Fibroblast of lung (primary cell): ENCODE measurements at places on chromosomes 5 and 9. TPM values are rescaled to one million over a fixed set of nuclear protein-coding genes. Genes with fewer than 3 reads are reported as not detected.

DNA sequence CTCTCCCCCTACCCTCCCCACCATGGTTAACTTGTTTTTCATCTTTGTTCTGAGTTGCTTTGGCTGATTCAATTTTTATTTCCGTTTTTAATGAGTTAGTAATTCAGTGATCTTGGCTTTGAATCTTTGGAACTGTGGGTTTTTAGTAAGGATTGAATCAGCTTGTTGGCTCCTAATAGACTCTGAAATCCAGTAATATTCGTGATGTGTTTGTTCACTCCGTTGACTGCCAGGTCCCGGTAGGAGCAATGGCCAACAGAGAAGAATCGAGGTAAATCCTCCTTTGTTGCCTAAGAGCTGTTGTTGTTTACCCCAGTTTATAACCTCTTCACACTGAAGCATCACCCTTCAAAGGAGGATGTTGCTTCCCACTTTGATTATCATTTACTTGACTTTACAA, 92.7 kb downstream of the PCSK1 start:
- no peak overlapping the region for H3K4me3 ChIP-seq
- no peaks in the 10 kb centered on the region for H3K36me3 ChIP-seq
- no peak overlapping the region for H3K27ac ChIP-seq
- H3K4me1 ChIP-seq, result no peaks in the 10 kb centered on the region

GRCh38 chr5:145157841-145158240, 677.3 kb downstream of the PRELID2 start:
- DNase-seq, result peak; percentile 35
- H3K27me3 ChIP-seq, result no peaks in the 10 kb centered on the region
- no peaks in the 10 kb centered on the region for H3K36me3 ChIP-seq
- no peak overlapping the region for H3K27ac ChIP-seq
- H3K4me1 ChIP-seq, result no peaks in the 10 kb centered on the region

GRCh38 chr9:37210737-37211523, 90.6 kb downstream of the ZCCHC7 start:
- no peak for DNase-seq
- H3K4me3 ChIP-seq, result no peak overlapping the region
- no peaks in the 10 kb centered on the region for H3K4me1 ChIP-seq
- H3K27ac ChIP-seq, result no peak overlapping the region

GRCh38 chr5:175021841-175022625, 297.7 kb downstream of the MSX2 start:
- H3K27me3 ChIP-seq, result no peaks in the 10 kb centered on the region
- no peak for DNase-seq
- H3K27ac ChIP-seq, result no peak overlapping the region
- no peaks in the 10 kb centered on the region for H3K36me3 ChIP-seq
- H3K4me3 ChIP-seq, result no peak overlapping the region
- H3K4me1 ChIP-seq, result no peaks in the 10 kb centered on the region

- no peak for DNase-seq
- H3K27ac ChIP-seq, result no peak overlapping the region
- no peaks in the 10 kb centered on the region for H3K4me1 ChIP-seq
- H3K36me3 ChIP-seq, result no peaks in the 10 kb centered on the region
Measured at GRCh38 chr5:60997721-60998120, 52.7 kb downstream of the NDUFAF2 start.

GRCh38 chr9:86788456-86788855, 158.8 kb downstream of the GAS1 start:
- DNase-seq, result peak; percentile 51
- no peak overlapping the region for H3K4me3 ChIP-seq
- no peaks in the 10 kb centered on the region for H3K36me3 ChIP-seq
- H3K4me1 ChIP-seq, result no peaks in the 10 kb centered on the region
- H3K27ac ChIP-seq, result no peak overlapping the region

DNA sequence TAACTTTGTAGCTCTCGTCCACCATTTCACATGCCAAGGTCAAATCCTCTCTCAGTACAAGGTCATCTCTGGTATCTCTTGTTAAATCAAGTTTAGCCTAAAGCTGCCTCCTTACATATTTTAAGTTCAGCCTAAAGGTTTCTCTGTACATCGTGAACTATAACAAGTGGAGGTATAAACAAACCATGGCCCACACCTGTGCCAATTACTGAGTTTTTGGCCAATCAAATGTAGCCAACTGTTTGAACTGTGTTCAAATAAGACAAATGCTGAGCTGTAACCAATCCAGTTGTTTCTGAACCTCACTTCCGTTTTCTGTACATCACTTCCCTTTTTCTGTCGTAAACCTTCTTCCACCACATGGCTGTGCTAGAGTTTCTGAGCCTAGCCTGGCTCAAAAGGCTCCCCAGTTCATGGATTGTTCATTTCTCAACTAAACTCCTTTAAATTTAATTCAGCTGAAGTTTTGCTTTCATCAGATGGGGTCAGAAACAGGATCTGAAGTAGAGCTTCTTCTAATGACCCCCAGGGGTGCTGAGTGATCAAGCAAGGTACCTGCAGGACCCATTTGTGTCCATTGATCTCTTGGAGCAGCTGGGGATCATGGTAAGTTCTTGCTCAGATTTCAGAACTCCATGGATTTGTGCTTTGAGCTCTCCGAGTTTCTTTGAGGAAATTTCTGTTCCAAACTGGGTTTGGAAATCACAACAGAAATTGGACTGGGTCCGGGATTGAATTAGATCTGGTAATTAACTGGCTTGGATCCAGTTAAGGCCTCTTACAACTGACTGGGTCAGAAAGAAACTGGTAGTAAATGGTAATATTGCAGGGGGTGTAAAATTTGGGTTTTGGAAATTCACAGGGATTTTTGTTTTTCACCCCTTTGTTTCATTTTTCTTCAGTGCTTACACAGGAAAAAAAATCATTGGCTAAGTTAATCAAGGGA, 11.0 kb upstream of the NANS start:
- H3K36me3 ChIP-seq, result no peaks in the 10 kb centered on the region
- no peak overlapping the region for H3K27ac ChIP-seq
- H3K4me3 ChIP-seq, result no peak overlapping the region

DNA sequence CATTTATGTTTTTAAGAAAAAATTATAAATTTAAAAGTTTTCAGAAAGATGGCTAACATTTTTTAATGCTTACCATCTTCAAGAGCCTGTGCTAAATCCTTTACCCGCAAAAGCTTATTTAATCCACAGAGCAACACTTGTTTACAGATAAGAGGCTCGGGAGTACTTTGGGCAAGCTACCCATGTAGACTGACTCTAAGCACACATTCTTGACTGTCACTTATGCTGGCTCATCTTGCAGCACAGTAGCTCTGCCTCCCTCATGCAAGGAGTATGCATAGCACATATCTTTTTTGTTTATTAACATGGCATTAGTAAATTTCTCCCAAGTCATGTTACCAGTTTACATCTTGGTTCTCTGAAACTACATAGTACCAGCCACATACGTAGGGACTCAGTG, 14.7 kb downstream of the SH3RF2 start:
- no peak overlapping the region for H3K4me3 ChIP-seq
- no peaks in the 10 kb centered on the region for H3K27me3 ChIP-seq
- H3K36me3 ChIP-seq, result no peaks in the 10 kb centered on the region
- peaks cover 5% of the 10 kb centered on the region for H3K4me1 ChIP-seq
- no peak for DNase-seq

DNA sequence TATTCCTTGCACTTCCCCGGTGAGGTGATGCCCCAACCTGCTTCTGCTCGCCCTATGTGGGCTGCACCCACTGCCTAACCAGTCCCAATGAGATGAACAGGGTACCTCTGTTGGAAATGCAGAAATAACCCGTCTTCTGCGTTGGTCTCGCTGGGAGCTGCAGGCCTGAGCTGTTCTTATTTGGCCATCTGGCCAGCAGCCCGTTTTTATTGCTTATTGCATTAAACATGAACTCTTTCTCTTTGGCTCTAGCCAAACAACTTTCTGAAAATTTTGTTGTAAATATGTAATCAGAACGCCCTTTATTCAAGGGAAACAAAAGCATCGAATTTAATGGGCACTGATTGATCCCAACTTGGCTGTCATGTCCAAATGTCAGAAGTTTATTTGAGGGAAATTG, 124.7 kb upstream of the FTMT start:
- no peak for DNase-seq
- H3K4me1 ChIP-seq, result no peaks in the 10 kb centered on the region
- H3K27ac ChIP-seq, result no peak overlapping the region
- no peak overlapping the region for H3K4me3 ChIP-seq

DNA sequence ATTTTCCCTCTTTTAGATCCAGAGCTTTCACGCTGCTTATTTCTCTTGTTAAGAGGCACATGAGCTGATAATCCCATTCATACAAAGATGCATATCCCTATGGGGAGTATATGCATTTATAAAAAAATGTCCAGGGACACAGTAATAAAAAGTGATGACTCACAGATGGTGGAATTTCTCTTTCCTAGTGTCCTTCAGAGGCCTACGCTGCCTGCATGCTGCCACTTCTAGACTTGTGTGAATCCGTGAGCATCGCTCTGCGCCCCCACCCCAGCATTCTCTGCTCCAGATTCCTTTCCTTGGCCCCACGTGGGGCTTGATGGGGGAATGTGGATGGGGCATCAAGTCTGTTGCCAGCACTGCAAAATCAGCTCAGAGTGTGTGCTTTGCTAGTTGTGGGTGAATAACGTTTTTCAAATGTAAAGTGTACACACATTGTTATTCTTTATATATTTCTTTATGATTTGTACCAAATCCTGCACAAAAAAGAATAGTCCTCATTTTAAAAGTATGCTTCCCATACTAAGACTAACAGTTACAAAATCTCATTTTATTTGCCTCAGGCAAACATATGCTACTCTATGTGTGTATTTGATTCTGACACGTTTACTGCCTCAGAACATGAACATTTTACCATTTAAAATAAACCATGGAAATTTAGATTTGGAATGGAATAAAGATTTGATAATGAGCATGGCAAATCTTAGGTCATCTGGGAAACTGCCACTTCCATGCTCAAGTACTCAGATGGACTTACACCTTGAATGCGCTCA, 22.4 kb upstream of the RASGRF2 start:
- no peak overlapping the region for H3K4me3 ChIP-seq
- no peaks in the 10 kb centered on the region for H3K27me3 ChIP-seq
- no peaks in the 10 kb centered on the region for H3K4me1 ChIP-seq
- no peaks in the 10 kb centered on the region for H3K36me3 ChIP-seq

- no peaks in the 10 kb centered on the region for H3K36me3 ChIP-seq
- no peaks in the 10 kb centered on the region for H3K27me3 ChIP-seq
- H3K4me1 ChIP-seq, result no peaks in the 10 kb centered on the region
Measured at GRCh38 chr9:91945277-91946085, 4.5 kb downstream of the ROR2 start.

The SOX30 gene
- under 0.01 TPM in 1 of 2 replicates, not detected in the other for total RNA-seq

The MARCOL gene
- total RNA-seq, result not detected in 2 replicates

The CDHR2 gene
- total RNA-seq, result under 0.01 TPM in 1 of 2 replicates, not detected in the other

The FOXD4L3 gene
- total RNA-seq, result under 0.01 TPM in 1 of 2 replicates, not detected in the other

The FABP6 gene
- total RNA-seq, result not detected in 2 replicates

The PCDHGB2 gene
- total RNA-seq, result 3.1 and 4.6 TPM in 2 replicates

The FLT4 gene
- total RNA-seq, result 0.17 and 0.26 TPM in 2 replicates

The OR2V1 gene
- not detected in 2 replicates for total RNA-seq
